ENCODE measurements at places on chromosomes 7 and 10. TPM values are rescaled to one million over a fixed set of nuclear protein-coding genes. Genes with fewer than 3 reads are reported as not detected.

Gene ELN
- polyA plus RNA-seq, result 5.4 TPM

Gene OR2A42
- 0.09 TPM for polyA plus RNA-seq

Gene AEBP1
- 18.4 TPM for polyA plus RNA-seq

Gene MOGAT3
- polyA plus RNA-seq, result 0.58 TPM

Gene CYP3A4
- not detected for polyA plus RNA-seq

Gene ANLN
- 18.5 TPM for polyA plus RNA-seq

Gene NODAL
- polyA plus RNA-seq, result 2.0 TPM

Gene CYP2C18
- polyA plus RNA-seq, result not detected

Gene VAX1
- polyA plus RNA-seq, result not detected

Gene HYAL4
- polyA plus RNA-seq, result not detected

Gene NUTM2E
- 0.02 TPM for polyA plus RNA-seq

Gene GJC3
- 1.7 TPM for polyA plus RNA-seq

Gene FEZF1
- 15.7 TPM for polyA plus RNA-seq

Gene CYP3A7
- not detected for polyA plus RNA-seq

Gene FAM24B
- polyA plus RNA-seq, result 0.55 TPM

Gene OR2A1
- 0.05 TPM for polyA plus RNA-seq

Gene KNDC1
- polyA plus RNA-seq, result 7.5 TPM

Gene INMT
- 0.94 TPM for polyA plus RNA-seq

Gene TMEM236
- 0.02 TPM for polyA plus RNA-seq

Gene SFRP5
- 8.6 TPM for polyA plus RNA-seq

Gene ZNF488
- polyA plus RNA-seq, result 9.6 TPM

Gene ZC3HAV1L
- polyA plus RNA-seq, result 7.1 TPM

Gene PODXL
- polyA plus RNA-seq, result 638 TPM

Gene DNAJC12
- polyA plus RNA-seq, result 0.33 TPM

Gene FAM200A
- polyA plus RNA-seq, result 3.2 TPM

Gene FKBP14
- polyA plus RNA-seq, result 2.2 TPM

Gene ITPRID1
- 0.03 TPM for polyA plus RNA-seq

Gene GPR26
- 0.11 TPM for polyA plus RNA-seq

Gene SUGCT
- polyA plus RNA-seq, result 1.3 TPM

Gene SPDYE1
- polyA plus RNA-seq, result not detected

Gene NPFFR1
- 0.02 TPM for polyA plus RNA-seq

Gene ZNF503
- 0.09 TPM for polyA plus RNA-seq

Gene GARS1
- polyA plus RNA-seq, result 387 TPM

Gene TUBAL3
- polyA plus RNA-seq, result 0.05 TPM

Gene CFAP58
- polyA plus RNA-seq, result 0.32 TPM
